ENCODE measurements at places on chromosomes 5 and 9.

GRCh38 chr9:110785166-110785565, 116.6 kb downstream of the MUSK start:
- DNase-seq, result no peak

DNA sequence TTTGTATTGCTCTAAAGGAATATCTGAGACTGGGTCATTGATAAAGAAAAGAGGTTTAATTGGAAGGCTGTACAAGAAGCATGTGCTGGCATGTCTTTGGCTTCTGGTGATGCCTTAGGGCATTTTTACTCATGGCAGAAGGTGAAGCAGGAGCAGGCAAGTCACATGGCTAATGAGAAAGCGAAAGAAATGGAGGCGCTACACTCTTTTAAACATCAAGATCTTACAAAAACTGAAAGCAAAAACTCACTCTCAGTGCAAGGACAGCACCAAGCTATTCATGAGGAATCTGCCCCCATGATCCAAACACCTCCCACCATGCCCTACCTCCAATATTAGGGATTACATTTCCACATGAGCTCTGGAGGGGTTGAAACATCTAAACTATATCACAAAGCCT, 1458.8 kb upstream of the ACO1 start:
- DNase-seq, result no peak

DNA sequence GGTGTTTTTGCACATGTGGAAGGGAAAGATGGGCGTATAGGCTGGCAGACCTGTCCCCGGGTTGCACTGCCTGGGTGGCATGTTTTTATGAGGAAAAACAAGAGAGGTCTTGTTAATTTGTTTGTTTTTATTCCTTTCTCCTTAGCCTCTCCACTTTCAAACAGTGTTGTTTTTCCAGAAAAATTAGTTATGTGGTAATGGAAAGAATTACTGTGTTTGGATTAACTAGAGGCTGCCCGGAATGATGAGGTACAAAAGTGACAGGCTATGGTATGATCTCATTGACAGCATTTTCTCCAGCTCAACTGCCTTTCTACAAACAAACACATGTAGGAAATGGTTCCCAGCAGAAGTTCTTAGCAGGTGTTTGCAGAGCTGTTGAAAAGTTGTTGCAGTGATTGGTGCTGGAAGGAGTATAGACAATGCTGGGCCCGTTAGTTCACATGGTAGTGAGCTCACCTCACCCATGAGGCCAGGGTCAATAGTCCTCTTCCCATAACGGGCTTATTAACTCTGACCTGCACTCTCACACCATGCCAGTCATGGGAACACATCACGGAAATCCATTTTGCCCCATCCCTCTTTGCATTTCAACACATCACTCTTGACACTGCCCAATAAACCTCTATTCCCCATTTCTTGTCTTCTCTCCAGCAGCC, 111.3 kb upstream of the SAP30L start:
- DNase-seq, result no peak

DNA sequence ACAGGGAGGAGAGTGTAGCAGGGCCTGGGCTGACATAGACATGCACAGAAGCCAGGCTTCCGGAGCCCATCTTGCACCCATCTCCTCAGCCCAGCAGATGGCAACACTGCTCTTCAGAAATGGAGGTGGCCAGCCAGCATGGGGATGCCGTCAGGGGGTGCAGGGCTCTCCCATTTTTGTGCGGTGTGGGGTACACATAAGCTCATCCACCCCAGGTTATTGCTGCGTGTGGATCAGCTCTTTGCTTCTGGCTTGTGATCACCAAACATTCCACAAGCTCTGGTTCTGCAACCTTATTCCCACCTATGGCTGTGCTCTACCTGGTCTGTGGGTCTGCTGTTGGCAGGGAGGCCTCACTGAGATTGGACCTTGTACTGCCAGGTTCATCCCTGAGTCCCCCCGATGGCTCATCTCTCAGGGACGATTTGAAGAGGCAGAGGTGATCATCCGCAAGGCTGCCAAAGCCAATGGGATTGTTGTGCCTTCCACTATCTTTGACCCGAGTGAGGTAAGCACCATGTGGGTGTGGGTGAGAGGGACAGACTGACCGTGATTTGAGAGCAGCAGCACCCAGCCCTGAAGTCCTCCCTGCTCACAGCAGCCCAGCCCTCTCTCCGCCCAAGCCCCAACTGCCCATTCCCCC, 17.3 kb downstream of the SLC22A5 start:
- DNase-seq, result peak; percentile 86

DNA sequence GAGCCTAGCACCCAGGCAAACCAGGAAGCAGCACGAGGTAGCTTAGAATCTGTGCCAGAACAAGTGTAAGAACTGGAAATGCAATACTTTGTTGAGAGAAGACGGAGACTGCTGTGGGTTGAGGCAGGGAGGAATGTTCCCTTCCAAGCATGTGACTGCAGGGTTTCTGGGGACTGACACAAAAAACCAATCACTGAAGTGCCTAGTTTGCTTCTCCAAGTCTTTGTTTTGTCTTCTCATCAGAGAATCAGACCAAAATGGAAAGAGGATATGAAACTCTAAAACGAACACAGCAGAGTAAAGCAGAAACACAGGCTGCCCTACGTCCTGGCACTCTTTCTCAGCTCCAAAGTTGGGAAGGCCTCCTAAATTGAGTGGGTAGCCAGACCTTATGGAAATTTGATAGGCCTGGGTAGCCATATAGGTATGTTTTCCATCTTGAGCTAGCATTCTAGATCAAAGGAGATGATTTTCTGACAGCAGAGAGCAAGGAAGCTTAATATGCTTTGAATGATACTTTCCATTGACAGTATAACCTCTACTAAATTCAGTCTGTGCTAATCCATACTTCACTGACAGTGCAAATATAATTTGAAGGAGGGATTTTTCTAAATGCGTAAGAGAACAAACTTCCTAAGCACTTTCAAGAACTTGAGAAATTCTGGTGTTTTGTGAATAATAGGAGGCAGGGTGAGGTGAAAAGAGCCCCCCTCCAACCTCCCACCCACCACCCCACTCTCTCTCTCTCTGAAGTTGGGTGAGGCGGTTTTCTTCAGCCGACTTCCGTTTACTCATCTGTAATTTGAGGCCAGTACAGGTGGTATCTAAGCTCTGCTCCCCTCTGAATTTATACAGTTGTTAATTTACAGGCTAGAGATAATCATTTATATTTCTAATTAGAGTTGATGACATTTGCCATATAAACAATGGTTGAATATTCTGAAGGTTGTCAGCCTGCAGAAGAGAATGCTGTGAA, 5.5 kb downstream of the ADRB2 start:
- DNase-seq, result no peak

GRCh38 chr5:65024681-65025080, 256.0 kb downstream of the CWC27 start:
- no peak for DNase-seq

GRCh38 chr5:136901-137300, 44.9 kb downstream of the PLEKHG4B start:
- DNase-seq, result no peak

GRCh38 chr5:142107736-142108431, 695 bp upstream of the NDFIP1 start:
- no peak for DNase-seq

GRCh38 chr5:172958331-172959046, 735 bp upstream of the RPL26L1 start:
- peak; percentile 88 for DNase-seq

- DNase-seq, result no peak
These were observed 73.1 kb downstream of the RAPGEF1 start for GRCh38 chr9:131666774-131667173.

- DNase-seq, result no peak
These were observed 58.1 kb downstream of the ICE1 start for GRCh38 chr5:5480481-5481111.

DNA sequence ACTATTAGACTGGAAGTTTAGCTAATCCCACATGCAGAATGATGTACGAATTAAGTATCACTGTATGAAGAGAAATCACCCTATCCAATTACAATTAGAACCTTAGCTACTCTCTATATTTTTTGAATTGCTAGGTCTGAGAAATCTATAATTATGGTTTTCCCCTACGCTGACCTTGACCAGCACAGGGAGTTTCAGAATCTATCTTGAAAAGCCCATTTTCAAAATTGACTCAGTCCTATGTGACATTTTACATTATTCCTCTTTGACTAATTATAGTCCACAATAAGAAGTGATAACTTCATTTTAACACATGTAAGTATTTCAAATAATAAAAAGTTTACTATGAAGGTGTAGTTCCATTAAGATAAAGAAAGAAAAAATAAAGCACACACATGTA, 21.5 kb downstream of the NUDT12 start:
- no peak for DNase-seq

DNA sequence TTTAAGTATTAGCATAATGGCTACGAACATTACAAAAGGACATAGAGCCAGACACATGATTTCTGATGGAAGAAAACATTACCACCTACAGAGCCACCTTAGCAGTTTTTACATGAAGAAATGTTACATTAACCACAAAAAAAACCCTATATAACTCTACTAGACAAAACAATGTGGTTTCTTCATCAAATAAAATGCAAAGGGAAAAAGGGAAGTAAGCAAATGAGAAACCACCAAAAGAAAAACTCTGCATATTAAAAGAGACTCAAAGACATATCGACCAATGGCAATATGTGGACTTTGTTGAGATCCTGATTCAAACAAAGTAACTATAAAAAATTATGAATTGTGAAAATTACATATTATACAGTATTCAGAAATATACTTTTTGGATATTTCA, 132.7 kb downstream of the TSSK1B start:
- DNase-seq, result no peak

GRCh38 chr5:156402387-156402921, 75.5 kb downstream of the SGCD start:
- no peak for DNase-seq

- DNase-seq, result no peak
These were observed 57.4 kb upstream of the CDH12 start for GRCh38 chr5:22910523-22910922.

- DNase-seq, result no peak
These were observed 681 bp downstream of the F2R start for GRCh38 chr5:76716456-76717157.

GRCh38 chr9:112815868-112816267, 65.3 kb downstream of the SNX30 start:
- DNase-seq, result no peak

- DNase-seq, result no peak
These were observed 453.4 kb downstream of the TLE4 start for GRCh38 chr9:80025131-80025530.

- DNase-seq, result no peak
These were observed 32.4 kb downstream of the PCDHGC5 start for GRCh38 chr5:141521244-141521781.

GRCh38 chr5:178306430-178307225, 74.0 kb upstream of the PHYKPL start:
- DNase-seq, result peak; percentile 72
